ENCODE measurements at places on chromosomes 1 and 21.

DNA sequence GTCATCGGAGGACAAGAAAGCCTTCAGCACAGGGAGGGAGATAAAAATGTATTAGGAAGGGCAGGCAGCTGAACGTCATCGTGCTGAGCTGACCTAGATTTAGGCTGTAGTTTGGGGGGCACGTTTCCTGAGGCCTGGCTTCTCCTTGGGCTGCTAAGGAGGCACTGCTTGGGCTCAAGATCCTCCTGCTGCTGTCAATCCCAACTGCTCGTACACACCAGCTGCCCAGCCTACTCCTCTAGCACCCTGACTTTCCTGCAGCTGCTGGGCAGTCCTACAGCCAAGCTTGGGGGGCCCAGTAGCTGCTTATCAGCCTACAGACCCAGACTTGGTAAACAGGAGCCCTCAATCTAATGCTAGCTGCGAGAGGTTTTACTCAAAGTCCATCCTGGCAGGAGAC is 6.2 kb downstream of the TMEM35B start:
- no peak for DNase-seq

DNA sequence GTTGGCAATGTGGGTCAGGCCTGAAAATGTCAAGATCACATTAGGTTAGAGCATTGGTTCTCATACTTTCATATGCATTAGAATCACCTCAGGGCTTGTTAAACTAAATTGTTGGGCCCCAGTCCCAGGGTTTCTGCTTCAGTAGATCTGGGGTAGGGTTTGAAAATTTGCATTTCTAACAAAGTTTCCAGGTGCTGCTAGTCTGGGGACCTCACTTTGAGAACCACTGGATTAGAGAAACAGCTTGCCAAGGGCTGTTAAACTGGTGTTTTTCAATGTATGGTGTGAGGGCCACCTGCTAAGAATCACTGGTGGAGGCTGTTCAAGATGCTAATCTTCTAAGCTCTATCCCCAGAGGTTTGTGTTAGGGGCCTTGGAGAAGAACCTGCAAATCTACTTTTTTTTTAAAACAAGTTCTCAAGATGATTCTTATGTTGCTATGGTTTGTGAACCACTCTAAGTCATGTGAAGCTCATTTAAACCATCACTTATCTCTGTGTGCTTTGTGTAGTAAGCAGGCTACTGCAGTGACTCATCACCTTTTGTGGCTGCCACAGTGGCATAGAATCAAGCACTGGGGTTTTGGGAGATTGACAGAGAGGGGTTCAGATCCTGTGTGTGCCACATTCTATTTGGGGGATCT is 152.2 kb downstream of the S1PR1 start:
- DNase-seq: no peak

- no peak for DNase-seq
Observed at GRCh38 chr1:180501865-180502360, 464 bp downstream of the ACBD6 start.

- no peak for DNase-seq
Observed at GRCh38 chr1:180254496-180254819, 24.4 kb downstream of the LHX4 start.

GRCh38 chr1:62175568-62176179 is 19.0 kb upstream of the L1TD1 start:
- DNase-seq: peak; percentile 45

DNA sequence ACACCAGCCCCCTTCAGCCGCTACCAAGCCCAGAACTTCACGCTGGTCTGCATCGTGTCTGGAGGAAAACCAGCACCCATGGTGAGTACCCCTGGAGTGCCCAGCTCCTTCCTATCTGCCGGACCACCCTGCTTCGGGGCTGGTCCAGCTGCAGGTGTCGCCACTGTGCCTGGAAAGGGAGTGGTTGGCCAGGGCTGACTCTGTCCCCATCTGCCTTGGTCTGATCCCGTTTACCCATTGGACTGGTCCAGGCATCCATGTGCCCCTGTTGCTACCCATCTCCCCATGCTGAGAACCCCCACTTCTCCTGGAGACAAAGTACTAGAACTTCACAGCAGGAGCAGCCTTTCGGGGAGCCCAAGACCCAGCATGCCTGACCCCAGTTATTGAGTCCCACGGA is 118.6 kb upstream of the KLHDC7A start:
- no peak for DNase-seq

DNA sequence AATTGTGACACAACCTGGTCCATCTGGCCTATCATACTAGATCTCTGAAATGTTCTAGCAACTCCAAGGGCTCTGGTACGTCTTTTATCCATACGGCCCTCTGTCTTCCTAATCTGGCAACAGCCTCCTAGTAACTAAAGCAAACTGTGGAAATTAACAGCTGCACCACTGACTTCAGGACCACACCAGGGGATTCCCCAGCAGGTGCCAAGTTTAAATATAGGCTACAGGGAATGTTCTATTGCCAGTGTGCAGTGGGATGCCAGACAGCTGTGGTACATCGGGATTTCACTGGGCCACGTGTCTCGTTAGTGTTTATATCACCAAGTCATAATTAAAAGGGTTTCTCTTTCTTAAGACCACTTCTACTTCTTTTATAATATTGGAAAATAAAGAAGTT is 94.3 kb downstream of the RGS2 start:
- DNase-seq: no peak

GRCh38 chr1:30378991-30379581 is 344.3 kb downstream of the MATN1 start:
- DNase-seq: peak; percentile 71

DNA sequence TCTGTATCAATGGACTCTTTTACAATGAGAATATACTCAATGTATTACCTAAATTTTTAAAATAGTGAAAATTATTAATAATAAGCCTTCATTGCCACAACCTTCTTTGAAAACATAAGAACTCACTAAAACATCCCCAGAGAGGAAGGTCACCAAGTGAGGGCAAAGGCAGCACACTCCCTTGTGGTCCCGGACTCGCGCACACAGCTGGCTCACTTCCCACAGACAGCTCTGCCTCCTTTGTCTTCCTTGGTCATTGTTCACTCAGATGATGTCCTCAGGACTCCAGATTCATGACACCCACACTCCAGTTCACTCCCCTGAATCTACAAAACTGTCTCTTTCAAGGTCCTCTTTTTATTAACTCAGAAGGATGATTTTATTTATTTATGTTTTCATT is 19.2 kb upstream of the UBR4 start:
- DNase-seq: no peak

GRCh38 chr1:44322367-44322766 is 32.7 kb downstream of the ERI3 start:
- no peak for DNase-seq

GRCh38 chr1:203227371-203228083 is 1.9 kb downstream of the CHIT1 start:
- no peak for DNase-seq

GRCh38 chr1:173205146-173206051 is 1.7 kb downstream of the TNFSF4 start:
- DNase-seq: peak; percentile 38

DNA sequence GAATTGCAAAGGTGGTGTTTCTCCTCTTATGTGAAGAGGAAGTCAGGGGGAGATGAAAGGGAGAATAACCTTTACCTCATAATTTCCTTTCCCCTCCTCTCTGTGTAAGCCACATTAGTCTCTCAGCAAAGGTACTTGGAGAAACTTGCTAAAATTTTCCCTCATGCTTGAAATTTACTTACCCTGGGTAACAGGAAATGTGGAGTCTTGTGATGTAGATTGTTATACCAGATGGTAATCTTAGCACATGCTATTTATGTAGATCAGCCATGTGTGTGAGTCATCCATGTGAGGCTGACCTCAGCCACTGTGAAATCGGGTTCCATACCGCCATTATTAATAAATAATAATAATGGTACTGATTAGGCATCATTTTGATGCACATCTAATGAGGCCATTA is 128.4 kb downstream of the TGFB2 start:
- no peak for DNase-seq

- DNase-seq: no peak
Observed at GRCh38 chr1:210750468-210750867, 383.5 kb downstream of the KCNH1 start.

DNA sequence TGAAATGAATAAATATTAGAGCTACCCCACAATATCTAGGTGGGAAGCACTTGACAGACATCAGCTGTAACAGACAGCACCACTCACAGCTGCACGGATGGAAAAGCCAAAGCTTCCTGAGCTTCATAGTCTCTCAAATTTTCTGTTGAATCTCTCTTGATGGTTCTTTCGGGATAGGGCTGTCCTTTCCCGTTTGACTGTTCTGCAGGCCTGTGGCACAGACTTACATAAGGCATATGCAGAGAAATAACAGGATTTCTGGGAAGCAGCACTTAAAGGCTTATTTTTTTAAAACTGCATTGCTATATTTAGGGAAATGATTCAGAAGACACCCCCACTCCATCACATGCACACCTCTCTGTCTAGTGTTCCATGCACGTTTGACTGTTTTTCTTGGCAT is 77.5 kb downstream of the ZNF648 start:
- no peak for DNase-seq

- no peak for DNase-seq
Observed at GRCh38 chr1:160133990-160134770, 17.2 kb upstream of the ATP1A4 start.

DNA sequence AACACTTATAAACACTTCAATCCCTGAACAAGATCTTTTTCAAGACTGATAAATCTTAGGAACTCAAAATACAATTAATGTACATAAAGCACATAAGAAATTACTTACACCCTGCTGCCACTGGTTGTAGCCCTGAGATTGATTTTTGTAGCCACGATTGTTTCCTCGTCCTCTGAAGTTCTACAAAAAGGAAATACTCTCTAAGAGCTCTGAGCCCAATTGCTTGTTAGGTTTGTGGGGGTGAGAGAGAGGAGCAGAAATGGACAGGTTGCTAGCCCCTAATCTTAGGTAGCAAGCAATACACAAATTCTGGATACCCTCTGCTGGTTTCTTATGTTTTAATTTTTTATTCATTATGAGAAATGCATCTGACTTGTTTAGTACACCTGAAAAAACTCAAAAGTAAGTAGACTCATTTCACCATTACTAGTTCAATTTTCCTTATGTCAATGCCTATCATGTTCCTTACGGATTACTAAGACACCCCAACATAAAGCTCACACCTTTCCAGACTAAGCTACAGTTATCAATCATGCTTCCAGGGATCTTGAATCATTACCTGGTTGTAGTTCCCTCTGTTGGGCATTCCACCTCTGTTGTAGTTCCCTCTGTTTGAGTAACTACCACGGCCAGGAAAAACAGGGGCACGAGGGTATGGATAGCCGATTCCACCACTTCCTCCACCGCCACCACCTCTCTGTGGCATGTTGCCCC is 9.3 kb downstream of the HNRNPU start:
- DNase-seq: no peak

DNA sequence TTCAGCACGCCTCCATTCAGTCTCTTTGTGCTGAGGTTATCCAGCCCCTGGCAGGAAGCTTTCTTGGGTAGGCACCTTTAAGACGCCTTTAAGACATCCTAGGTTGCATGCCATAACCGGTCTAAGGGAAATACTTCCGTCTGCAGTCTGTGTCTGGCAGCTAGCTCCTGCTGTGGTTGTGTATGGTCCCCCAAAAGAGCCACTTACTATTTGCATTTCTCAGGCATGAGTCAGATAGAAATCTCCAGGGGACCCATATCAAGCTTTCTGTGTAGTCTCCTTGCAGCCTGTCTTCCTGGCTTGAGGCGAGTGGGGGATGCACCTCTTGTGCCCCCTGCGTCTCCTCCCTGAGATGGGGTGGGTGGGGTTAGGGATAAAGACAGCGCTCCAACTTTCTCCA is 10.0 kb upstream of the RYR2 start:
- peak; percentile 12 for DNase-seq

DNA sequence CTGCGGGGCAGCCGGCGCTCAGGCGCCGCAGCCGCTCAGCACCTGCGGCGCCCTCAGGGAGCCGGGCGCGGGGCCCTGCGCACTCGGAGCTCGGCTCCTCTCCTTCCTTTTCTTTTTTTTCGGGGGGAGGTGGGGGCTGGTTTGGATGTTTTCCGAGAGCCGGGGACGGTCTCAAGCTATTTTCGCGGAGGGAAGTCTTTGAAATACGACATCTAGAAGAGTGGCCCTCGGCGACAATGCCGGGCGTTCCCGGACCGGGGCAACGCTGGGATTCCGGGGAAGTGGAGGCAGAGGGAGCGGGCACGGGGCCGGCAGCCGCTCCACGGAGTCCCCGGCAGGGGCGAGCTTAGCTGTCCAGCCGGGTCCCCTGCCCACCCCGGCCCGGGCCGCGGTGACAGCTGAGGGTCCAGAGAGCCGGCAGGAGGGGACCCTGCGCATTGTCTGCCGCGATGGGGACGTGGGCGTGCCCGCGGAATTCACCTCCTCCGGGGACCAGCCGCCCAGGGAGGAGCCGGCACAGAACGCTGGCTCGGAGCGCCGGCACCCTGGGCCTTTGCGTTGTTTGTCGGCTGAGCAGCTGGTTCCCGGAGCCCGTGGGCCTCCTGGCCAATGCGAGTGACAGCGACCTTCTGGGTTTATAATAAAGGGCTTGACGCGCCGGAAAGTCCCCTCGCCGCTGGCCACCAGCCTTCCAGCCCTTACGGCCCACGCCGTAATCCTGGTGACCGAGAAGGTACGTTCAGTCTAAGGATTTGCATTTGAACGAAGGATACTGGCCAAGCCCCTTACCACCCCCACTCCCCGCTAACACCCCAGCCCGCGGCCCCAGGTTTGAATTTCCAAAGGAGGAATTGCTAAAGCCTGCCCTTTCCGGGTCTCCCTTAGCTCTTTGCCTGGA is 582 bp downstream of the SLC37A1 start:
- no peak for DNase-seq

GRCh38 chr1:24910751-24911650 is 19.1 kb downstream of the RUNX3 start:
- peak; percentile 20 for DNase-seq

DNA sequence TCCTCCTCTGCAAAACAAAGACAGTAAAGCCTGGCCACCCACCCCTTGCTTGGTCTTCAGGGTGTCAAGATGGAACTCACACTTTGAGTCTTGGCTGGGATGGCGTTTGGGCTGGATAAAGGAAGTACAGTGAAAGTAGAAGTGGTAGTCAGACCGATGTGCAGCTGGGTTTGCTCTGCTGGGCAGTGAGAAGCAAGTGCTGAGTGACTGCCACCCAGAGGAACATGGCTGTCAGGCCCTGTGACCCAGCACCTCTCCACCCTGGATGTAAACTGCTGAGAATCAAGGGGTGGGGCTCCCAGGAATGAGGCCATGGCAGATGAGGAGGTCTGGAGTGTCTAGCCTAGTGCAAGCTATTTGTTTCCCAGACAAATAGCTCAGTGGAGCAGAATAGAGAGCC is 51.2 kb downstream of the POFUT2 start:
- no peak for DNase-seq

GRCh38 chr1:175742790-175743459 is 470 bp downstream of the TNR start:
- DNase-seq: no peak

GRCh38 chr1:31932491-31933316 is 5.5 kb downstream of the PTP4A2 start:
- no peak for DNase-seq
